ENCODE measurements at places on chromosomes 12 and 14.

- no peak for DNase-seq
Measured at GRCh38 chr14:35255711-35256110, 36.5 kb upstream of the PSMA6 start.

GRCh38 chr12:70706611-70707010, 69.4 kb upstream of the PTPRB start:
- DNase-seq = no peak

- no peak for DNase-seq
Measured at GRCh38 chr12:4277205-4277543, 3.6 kb downstream of the CCND2 start.

GRCh38 chr12:1619587-1619986, 9.4 kb upstream of the WNT5B start:
- no peak for DNase-seq

- DNase-seq = no peak
Measured at GRCh38 chr14:87434011-87434410, 559.0 kb downstream of the GALC start.

- DNase-seq = no peak
Measured at GRCh38 chr12:6896846-6897435, 7.7 kb upstream of the LRRC23 start.

- DNase-seq = no peak
Measured at GRCh38 chr12:129901254-129901653, 2.6 kb downstream of the TMEM132D start.

- DNase-seq = no peak
Measured at GRCh38 chr12:9808504-9808903, 18.8 kb upstream of the KLRF1 start.
